T-helper 22 cell (primary cell): ENCODE measurements at places on chromosomes 6 and 20.
A peak's percentile ranks its signal among the peaks of the same experiment; 100 is the strongest.

GRCh38 chr6:55913228-55914195 lies 38.1 kb upstream of the BMP5 start:
- no peak for DNase-seq

GRCh38 chr6:52087498-52087999 lies at the start of gene PKHD1:
TSS of gene PKHD1 (minus strand) at chr6:52087613. CDS start at chr6:52084933, 2,680 bp downstream.
- no peak for DNase-seq

GRCh38 chr6:6842291-6842690 lies 253.8 kb downstream of the LY86 start:
- DNase-seq: no peak

- DNase-seq: no peak
Measured at GRCh38 chr20:13865791-13866351, 81.0 kb downstream of the NDUFAF5 start.

DNA sequence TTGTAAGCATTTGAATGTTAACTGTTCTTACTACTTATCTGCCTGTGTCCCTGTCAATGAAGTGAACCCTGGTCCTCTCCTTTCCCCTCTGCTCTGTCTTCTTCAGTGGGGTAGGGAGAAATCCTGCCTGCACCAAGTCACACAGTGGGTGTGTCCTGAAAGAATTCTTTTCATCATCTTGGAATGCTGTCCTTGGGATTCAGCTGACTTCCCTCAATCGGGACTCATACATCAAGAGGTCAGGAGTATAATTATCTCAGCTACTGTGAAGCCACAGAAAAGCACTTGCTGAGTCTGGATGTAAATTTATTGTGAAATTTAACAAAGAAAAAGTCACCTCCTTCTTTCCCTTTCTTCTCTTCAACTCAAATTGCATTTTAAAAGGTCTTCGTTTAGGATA lies 328.5 kb downstream of the SOX4 start:
- no peak for DNase-seq

GRCh38 chr6:130377371-130377770 lies 11.6 kb downstream of the TMEM200A start:
- no peak for DNase-seq

GRCh38 chr6:99745651-99746050 lies 139.0 kb downstream of the PRDM13 start:
- no peak for DNase-seq

- DNase-seq: no peak
Measured at GRCh38 chr6:127832381-127832780, 68.5 kb downstream of the THEMIS start.

- no peak for DNase-seq
Measured at GRCh38 chr20:31811796-31812728, 7.1 kb upstream of the MYLK2 start.

DNA sequence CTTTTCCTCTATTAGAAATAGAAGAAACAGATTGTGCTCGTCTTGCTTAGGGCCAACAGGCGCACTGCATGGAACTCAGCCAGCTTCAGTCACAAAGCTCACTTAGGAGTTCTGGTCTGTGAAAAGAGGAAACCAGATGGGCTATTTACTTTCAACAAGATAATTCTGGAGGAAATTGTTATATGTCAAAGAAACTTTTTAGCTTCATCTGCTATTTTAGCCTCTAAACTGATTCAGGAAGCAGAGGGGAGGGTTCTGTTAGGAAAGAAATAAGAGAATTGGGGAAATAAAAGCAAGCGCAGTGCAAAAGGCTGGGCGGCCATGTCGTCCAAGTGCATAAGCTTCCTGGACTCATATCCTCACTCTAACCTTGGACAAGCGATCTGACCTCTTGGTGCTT lies 21.3 kb downstream of the PRKN start:
- DNase-seq: no peak

GRCh38 chr20:59451641-59452040 lies 151.2 kb downstream of the EDN3 start:
- DNase-seq: no peak

DNA sequence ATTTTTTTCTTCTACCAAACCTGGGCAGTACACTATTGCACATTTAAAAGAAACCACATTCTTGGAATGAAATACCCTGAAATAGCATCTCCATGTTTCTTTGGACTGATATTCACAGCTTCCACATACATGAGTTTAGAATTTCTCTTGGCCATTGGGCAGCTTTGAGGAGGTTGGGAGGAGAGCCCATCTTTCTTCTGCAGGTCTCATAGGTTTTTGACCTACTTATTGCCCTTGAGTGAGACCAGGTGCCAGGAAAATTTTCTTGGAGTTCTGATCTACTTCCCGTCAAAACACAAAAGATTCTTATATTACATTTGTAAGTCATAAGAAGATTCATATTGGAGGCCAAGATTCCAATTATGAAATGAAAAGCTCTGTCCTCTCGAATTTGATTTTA lies 212.0 kb downstream of the IBTK start:
- no peak for DNase-seq

DNA sequence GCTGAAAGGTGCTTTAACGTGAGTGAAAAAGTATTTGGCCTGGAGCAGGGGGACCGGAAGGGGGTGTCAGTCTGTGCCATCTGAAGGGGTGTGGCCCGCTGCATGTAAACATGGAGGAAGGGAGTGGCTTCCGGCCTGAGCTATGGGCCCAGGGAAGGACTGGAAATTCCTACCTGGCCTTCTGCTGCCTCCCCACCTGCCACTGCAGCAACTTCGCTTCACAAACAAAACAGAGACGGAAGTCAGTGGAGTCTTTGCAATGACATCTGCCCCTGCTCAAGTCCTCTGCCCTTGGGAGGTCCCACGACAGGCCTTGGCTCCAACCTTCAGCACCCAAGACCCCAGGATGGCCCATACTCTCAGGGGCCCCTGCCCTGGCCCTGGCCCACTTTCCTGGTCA lies 28.1 kb upstream of the FOXP4 start:
- DNase-seq: no peak

DNA sequence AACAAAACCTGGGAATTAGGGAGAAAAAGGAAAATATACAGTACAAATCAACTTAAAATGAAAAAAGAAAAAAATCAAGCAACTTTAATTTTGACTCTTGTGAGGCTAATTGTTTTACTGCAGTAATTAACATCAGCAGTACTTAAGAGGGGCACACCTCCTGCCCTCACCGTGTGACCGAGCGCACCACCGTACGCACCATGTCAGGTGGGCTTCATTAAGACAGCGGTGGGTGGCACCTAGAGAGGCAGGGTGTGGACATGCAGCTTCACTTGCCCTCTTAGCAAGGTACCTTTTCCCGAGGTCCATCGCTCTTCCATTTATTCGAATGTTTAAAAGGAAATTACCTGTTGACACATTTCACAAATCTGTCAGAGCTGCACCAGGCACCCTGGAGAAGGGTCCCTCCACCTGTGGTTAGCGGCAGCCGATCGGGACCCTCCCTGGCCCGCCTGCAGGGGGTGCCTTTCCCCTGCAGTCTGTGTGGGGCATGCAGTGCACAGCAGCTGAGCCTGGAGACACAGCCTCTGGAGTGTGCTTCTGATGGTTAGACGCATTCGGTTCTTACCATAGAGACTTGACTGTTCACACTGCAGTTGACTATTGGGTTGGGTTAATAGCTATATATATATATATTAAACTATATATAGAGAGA lies 184.1 kb downstream of the TMEM242 start:
- no peak for DNase-seq

- no peak for DNase-seq
Measured at GRCh38 chr6:153942361-153942760, 96.7 kb upstream of the OPRM1 start.

DNA sequence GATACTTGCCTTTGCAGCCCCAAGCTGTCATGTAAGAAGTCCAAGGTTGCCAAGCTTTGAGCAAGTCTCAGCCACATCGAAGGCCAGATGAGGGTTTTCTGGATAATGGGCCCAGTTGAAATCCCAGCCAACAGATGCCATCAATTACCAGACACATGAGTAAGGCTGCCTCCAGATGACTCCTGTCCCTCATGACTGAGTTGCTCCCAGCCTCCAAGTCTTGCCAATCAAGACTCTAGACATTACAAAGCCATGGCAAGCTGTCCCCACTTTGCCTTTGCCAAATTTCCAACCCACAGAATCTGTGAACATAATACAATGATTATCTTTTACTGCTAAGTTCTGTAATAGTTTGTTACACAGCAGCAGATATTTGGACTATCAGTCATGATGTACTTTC lies 76.8 kb upstream of the ARMC2 start:
- DNase-seq: no peak

DNA sequence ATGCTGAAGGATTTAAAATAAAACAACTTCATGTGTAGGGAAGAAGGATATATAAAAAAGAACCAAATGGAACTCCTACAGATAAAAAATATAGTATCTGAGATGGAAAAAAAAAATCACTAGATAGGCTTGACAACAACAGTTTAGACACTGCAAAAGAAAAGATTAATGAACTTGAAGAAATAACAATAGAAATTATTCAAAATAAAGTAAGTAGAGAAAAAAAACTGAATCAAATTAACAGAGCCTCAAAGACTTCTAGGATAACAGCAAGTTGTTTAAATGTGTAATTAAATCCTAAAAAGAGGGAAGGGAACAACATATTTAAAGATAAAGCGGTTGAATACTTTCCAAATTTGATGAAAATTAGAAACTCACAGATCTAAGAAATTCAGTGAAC lies 316.3 kb upstream of the ECI2 start:
- DNase-seq: no peak

DNA sequence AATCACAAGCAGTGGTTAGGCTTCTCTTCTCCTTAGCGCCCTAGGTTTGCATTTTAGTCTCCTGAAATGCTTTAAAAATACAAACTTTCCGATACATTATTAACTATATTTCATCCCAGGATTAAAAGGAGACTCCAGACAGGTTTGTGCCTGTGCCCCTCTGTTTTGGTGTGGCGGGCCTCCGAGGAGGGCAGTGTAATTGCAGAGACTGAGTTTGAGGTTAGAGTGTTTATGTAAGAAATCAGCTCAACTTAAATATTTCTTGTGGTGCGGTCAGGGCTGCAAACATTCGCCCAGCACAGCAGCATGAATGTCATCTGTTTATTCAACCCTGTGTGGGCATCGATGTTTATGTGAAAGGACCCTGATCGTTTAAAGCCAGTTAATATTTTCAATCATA lies 130.4 kb upstream of the AKAP12 start:
- DNase-seq: no peak

DNA sequence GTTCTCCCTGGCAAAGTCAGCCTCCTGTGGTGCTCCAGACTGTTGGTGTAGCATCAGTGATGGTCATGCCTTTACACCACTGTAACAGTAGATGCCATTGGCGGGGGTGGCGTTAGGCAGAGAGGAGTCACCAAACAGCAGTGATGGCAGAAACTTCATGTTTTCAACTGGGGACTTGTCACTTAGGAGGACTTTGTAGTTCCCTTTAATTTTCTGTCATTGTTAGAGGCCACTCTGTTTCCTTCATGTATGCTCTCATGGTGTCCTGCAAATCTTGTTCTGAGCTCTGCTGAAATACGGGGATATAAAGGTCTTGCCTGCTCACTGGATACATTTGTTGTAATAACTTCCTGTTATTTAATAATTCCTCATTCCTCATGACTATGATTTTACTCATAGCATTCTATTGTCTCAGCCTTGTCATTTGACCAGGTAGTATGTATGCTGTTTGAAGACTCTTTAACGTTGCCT lies 4.6 kb downstream of the MAP3K4 start:
- no peak for DNase-seq

GRCh38 chr6:26156850-26157250 lies 69.6 kb downstream of the HFE start:
- peak; percentile 29 for DNase-seq
